Thyroid gland (tissue), 4 donors: ENCODE measurements at places on chromosomes 1 and 21. TPM values are rescaled to one million over a fixed set of nuclear protein-coding genes. Genes with fewer than 3 reads are reported as not detected.
A peak's percentile ranks its signal among the peaks of the same experiment; 100 is the strongest.

GRCh38 chr1:211738691-211739301 lies 63.4 kb upstream of the NEK2 start:
- H3K36me3 ChIP-seq, result no peaks in the 10 kb centered on the region
- peak; percentile 40 for DNase-seq
- no peak overlapping the region for H3K27ac ChIP-seq
- H3K4me3 ChIP-seq, result no peak overlapping the region
- no peaks in the 10 kb centered on the region for H3K27me3 ChIP-seq

SYT2 gene
- total RNA-seq, result not detected

PTPRU gene
- total RNA-seq, result 30.0 TPM

GRCh38 chr1:64546013-64546412 lies 76.1 kb downstream of the CACHD1 start:
- no peak overlapping the region for H3K27ac ChIP-seq
- H3K4me3 ChIP-seq, result no peak overlapping the region
- H3K4me1 ChIP-seq, result peaks cover 12% of the 10 kb centered on the region
- no peaks in the 10 kb centered on the region for H3K36me3 ChIP-seq

NBPF10 gene
- total RNA-seq, result 0.89 TPM

AGRN gene
- 147 TPM for total RNA-seq
